ENCODE measurements at places on chromosomes 5 and 9. TPM values are rescaled to one million over a fixed set of nuclear protein-coding genes. Genes with fewer than 3 reads are reported as not detected.

DNA sequence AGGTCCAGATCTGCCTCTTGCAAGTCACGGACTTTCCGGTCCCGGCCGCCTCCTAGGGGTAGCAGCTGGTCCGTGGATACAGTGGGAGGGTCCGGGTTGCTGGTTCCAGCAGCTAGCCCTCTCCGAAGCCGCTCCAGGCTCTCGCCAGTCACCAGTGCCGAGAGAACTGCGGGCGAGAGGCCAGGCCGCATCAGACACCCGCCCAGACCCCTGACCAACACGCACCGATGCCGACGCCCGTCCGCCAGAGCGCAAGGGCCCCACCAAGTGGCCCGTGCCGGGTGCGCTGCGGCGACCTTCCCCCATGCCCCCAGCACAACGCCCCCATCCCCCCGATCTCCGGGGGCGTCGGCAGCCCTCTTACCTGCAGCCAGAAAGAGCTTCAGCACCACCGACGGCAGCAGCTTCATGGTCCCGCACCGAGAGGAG, 470 bp downstream of the HBEGF start:
- DNase-seq: no peak

GRCh38 chr5:124570285-124571035, 176.0 kb downstream of the ZNF608 start:
- no peak for DNase-seq

- no peak for DNase-seq
These were observed 478.2 kb upstream of the TNC start for GRCh38 chr9:115596021-115596745.

The SPATA31D4 gene
- polyA plus RNA-seq: not detected

GRCh38 chr5:40416098-40416497, 263.6 kb upstream of the PTGER4 start:
- DNase-seq: no peak

GRCh38 chr5:61850696-61851095, 455.3 kb upstream of the KIF2A start:
- no peak for DNase-seq

The EGFLAM gene
- polyA plus RNA-seq: 1.9 TPM

DNA sequence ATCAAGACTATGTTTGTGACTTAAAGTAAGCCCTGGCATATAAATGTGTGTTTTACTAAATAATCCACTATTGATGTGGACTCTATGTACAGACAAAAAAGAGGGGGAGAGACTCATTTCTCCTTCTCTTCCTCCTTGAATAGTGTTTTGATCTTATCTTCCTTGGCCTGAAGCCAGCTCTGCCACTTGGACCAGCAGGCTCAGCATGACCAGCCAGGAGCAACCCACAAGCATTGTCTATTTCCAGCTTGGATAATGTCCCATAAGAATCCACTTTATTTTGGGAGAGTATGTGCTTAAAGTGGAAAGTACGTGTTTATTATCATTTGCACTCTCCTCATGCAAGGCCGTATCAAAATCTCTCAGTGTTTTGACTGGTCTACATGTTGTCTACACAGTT, 23.8 kb upstream of the SLC46A2 start:
- DNase-seq: no peak

The POLK gene
- 14.4 TPM for polyA plus RNA-seq

GRCh38 chr5:141777130-141777529, 95.1 kb upstream of the ARAP3 start:
- no peak for DNase-seq

- no peak for DNase-seq
These were observed 90.1 kb downstream of the CDC42SE2 start for GRCh38 chr5:131353991-131354390.

DNA sequence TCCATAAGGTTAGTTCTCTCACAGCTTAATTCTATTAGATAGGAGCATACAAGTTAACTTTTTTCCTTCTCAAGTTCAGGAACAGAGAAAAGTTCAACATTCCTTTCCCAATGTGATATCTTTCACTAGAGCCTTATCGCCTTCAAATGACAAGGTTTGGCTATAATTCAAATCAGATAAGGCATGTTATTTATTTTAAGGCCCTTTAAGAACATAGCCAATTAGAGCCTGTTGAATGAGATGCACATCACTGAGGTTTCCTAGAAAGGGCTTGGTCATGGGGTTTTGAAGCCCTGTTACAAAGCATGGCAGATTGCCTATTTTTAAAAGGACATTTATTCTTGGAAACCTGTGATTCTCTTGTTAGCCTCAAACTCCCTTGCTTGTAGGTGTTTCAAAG, 123.4 kb downstream of the BASP1 start:
- no peak for DNase-seq

DNA sequence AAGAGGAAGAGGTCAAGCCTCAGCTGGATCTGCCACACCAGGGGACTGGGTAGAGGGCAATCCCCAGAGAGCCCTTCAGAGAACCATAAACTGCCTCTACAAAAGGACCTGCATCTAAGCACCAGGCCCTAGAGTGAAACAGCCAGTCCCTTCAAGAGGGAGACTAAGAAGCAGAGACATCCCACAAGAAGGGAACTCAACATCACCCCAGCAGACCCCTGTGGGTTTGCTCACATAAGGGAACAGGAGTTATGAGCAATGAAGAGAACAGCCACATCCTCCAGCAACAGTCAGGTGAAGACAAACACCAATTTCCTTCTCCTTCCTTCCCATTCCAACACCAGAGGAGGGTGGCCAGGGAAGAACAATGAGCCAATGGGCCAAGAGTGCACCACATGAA, 48.9 kb downstream of the TNFSF15 start:
- DNase-seq: no peak

GRCh38 chr5:111984044-111984443, 227.1 kb upstream of the NREP start:
- no peak for DNase-seq
